ENCODE measurements at places on chromosomes 12 and 14. TPM values are rescaled to one million over a fixed set of nuclear protein-coding genes. Genes with fewer than 3 reads are reported as not detected.

The PTPN21 gene
- polyA plus RNA-seq: 7.2 TPM

GRCh38 chr12:3362737-3363136 lies 128.3 kb upstream of the PRMT8 start:
- no peak overlapping the region for H3K4me3 ChIP-seq
- no peak for DNase-seq
- H3K4me1 ChIP-seq: peaks cover 4% of the 10 kb centered on the region
- H3K27ac ChIP-seq: no peak overlapping the region

GRCh38 chr14:89386212-89386886 lies 30.7 kb downstream of the FOXN3 start:
- H3K27me3 ChIP-seq: no peaks in the 10 kb centered on the region
- H3K27ac ChIP-seq: no peak overlapping the region
- DNase-seq: no peak
- H3K4me3 ChIP-seq: no peak overlapping the region
- no peaks in the 10 kb centered on the region for H3K36me3 ChIP-seq
- peaks cover 8% of the 10 kb centered on the region for H3K4me1 ChIP-seq

DNA sequence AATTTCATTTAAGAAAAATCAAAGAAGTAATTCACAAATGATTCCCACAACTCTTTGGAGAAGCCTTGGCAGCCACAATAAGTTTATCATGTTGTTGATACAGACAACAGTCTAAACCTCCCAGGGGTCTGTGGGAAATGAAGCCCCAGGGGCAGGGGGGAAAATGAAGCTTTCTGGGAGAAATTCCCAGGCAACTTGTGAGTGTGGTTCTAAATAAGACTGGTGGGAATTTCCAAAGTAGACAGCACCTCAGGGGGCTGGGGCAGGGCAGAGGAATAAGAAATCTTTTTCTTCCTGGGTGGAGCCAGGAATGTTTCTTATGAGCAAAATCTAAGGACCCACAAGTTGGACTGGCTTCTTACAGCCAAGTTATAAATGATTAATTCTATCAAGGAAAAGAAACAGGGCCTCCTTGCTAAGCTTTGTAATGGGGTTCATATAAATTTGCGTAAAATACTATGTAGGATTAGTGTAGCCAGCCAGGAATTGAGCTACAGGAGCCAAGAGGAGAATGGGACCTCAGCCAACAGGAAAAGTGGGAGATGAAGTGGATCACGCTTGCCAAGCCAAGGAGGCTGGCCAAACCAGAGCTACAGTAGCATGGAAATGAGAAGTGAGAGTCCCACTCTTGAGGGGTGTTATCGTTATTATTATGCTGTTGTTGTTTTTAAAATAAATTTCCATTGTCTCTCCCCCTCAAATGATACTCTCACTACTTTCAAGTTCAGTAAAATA lies 182.9 kb upstream of the FAR2 start:
- DNase-seq: no peak
- H3K4me3 ChIP-seq: no peak overlapping the region
- no peaks in the 10 kb centered on the region for H3K36me3 ChIP-seq
- H3K27ac ChIP-seq: no peak overlapping the region

DNA sequence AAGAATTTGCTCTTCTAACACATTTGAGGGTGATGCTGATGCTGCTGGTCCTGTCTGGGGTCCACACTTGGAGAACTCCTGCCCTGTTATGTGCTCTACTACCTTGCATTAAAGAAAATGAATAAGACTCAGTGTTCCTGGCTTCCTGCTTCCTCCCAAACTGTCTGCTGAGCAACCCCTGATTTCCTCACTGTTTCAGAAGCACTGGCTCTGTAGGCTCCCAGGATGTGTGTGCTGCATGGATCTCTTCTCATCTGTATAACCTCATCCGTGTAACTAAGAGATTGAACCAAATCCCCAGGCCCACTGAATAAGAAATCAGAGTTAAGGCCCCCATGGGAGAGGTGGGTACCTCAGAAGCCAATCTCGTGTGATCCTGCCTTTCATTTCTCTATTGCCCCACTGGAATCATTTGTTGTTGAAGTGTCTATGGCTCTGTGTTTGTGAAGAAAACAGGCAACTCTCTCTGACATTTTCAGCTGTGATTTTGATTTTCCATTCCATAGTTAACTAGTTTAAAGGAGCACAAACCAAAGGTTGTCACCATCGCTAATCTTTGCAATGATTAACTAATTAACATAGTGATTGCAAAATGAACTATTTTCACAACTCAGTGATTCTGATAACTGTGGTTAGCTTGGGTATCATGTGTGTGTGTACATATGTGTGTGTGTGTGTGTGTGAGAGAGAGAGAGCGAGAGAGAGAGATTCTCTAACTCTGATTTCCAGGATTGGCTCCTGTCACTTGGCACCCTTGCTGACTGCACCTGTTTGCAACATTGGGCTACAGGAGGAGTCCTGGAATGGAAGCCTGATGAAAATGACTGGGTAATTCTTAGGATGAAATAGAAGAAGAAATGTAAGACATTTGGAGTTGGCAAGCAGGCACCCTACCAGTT lies 196.2 kb downstream of the SLC38A4 start:
- H3K27me3 ChIP-seq: no peaks in the 10 kb centered on the region
- DNase-seq: no peak
- no peak overlapping the region for H3K4me3 ChIP-seq
- no peaks in the 10 kb centered on the region for H3K4me1 ChIP-seq

- H3K36me3 ChIP-seq: no peaks in the 10 kb centered on the region
- H3K27me3 ChIP-seq: no peaks in the 10 kb centered on the region
- no peak overlapping the region for H3K4me3 ChIP-seq
Measured at GRCh38 chr12:132586929-132587328, 23.5 kb downstream of the LRCOL1 start.

The HCAR2 gene
- polyA plus RNA-seq: 0.08 TPM

The GDF3 gene
- polyA plus RNA-seq: not detected

DNA sequence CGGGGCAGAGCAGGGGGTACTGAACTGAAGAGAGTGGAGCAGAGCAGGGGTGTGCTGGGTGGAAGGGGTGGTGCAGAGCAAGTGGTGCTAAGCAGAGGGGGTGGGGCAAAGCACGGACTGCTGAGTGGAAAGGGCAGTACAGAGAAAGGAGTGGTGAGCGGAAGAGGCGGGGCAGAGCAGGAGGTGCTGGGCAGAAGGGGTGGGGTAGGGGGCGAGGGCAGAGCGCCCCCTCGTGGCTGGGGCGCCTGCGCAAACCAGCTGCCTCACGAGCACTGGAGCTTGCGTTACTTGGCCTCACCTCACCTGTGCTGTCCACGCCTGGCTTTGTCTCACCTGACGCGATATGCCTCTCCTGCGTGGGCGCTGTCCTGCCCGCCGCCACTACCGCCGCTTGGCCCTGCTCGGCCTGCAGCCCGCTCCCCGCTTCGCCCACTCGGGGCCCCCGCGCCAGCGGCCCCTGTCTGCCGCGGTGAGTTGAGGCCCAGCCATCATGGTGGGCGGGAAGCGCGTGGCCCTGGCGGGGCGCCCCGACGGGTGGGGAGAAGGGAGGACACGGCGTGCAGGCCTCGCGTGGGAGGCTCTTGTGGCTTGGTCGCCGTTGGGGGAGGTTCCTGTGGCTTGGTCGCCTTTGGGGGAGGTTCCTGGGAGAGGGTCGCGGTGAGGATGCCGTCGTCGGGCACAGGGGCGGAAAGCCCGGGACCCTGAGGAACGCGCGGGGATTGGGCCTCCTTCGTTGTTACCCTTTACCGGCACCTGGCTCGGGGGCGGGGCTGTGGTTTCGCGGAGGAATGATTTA lies at the start of gene COX8C:
COX8C (plus strand) TSS at position 257 of the 796 bp plus-strand sequence; CDS start at position 344, 87 bp downstream.
- no peaks in the 10 kb centered on the region for H3K27me3 ChIP-seq
- H3K4me1 ChIP-seq: no peaks in the 10 kb centered on the region
- no peak within 1 kb of the TSS for H3K27ac ChIP-seq

Measured in pancreas (tissue), 10 donors.